ENCODE measurements at places on chromosomes 4 and X.

DNA sequence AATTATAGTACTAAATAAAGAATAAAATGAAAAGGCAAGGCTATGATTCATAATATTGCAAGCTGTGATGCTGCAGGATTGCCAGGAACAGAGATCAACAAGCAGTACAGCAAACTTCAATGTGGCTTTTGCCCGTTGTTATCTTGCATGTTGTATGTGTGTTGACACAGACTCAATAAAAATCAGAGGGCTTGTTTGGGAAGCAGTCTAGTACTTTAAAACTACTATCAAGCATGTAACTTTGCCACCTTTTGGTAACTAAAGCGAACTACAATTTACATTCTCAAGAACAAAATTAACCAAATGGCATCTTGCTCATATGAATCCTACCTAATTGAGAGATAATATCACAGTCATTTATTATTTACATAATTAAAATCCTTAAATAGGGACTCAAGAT, 79.8 kb upstream of the GPM6A start:
- no peak for DNase-seq

DNA sequence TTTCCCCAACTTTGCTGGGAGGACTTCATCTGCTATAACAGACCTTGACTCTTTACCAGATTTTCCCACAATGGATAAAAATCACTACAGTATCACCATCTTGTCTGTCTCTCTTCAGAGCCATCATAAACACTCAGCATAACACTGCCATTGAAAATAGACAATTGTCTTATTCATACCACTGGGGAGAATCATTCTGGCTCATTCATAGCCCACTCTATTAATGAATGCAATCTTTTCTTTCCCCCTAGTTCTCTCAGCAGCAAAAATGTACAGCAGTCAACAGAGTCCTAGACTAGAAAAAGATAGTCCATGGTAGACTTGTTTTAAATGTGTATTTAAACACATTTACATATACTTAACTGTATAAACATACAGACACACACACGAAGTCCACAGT, 19.2 kb downstream of the SLC9A7 start:
- no peak for DNase-seq

- no peak for DNase-seq
Observed at GRCh38 chr4:166014411-166014810, 141.4 kb downstream of the TLL1 start.

DNA sequence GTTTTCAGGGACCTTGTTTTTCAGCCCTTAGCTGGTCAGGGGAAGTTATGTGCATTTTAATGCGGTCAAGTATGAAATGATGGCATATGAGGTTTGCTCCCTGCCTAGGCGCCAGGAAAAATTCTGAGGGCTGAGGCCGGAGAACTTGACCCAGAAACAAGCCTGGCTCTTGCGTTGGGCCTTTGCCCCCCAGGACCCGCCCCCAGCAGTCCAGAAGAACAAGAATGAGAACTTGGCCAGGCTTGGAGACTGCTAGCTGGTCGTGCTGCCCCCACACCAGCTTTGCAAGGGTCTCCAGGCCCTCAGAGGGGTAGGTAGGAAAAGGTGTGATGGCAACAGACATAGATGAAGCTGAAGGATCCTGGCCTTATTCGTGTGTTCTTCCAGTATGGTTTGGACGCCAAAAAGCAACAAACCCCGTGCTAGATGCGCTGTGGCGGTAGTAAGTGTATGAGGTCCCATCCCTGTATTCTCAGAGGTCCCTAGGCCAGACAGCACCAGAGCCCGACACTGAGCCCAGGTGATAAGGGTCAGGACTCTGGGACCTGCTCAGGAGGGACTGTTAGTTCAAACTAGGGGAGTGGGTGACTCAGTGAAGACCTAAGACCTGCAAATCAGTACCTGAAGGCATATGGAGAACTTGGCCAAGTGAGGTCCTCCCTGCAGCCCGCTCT, 10.5 kb downstream of the NKX3-2 start:
- no peak for DNase-seq

- DNase-seq, result no peak
Observed at GRCh38 chr4:154492288-154492687, 689 bp upstream of the DCHS2 start.
